ENCODE measurements at places on chromosomes 2 and 18.

DNA sequence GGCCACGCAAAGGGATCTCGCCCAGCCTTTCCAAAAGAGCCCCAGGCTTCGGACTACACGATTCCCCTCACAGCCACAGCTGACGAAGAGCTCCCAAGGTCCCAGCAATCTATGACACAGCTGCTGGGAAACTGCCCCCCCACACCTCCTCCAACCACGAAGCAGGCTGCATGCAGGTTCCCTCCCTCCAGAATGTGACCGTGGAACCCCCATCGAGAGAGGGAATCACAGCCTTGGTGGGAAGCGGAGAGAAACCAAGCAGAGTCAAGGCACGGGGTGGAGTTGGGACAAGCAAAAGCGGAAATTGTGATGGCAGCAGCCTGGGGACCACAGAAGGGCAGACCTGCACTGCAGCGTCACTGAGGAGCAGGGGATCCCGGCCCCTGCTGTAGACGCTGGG is 50.3 kb downstream of the KCNF1 start:
- no peak for DNase-seq

- no peak for DNase-seq
These were observed 73.4 kb upstream of the CHAC2 start for GRCh38 chr2:53694096-53694771.

DNA sequence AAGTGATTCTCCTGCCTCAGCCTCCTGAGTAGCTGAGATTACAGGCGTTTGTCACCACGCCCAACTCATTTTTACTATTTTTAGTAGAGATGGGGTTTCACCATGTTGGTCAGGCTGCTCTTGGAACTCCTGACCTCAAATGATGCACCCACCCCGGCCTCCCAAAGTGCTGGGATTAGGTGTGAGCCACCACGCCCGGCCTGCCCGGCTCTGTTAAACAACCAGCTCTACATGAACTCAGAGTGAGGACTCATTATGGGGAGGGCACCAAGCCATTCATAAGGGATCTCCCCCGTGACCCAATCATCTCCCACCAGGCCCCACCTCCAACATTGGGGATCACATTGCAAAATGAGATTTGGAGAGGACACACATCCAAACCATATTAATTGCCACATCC is 8.8 kb downstream of the ATIC start:
- DNase-seq = no peak

- no peak for DNase-seq
These were observed 493.7 kb upstream of the HS6ST1 start for GRCh38 chr2:128812183-128812940.

DNA sequence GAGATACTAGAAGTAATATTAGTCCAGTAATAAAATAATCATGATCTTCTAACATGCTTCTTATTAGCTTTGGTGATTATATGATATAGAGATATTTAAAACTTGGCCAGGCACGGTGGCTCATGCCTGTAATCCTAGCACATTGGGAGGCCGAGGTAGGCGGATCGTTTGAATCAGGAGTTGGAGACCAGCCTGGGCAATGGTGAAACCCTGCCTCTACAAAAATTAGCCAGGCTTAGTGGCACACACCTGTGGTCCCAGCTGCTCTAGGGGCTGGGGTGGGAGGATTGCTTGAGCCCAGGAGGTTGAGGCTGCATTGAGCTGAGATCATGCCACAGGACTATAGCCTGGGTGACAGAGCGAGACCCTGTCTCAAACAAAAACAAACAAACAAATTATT is 87.0 kb downstream of the WDR7 start:
- DNase-seq = no peak

GRCh38 chr2:1811971-1812350 is 67.6 kb upstream of the PXDN start:
- DNase-seq = no peak

DNA sequence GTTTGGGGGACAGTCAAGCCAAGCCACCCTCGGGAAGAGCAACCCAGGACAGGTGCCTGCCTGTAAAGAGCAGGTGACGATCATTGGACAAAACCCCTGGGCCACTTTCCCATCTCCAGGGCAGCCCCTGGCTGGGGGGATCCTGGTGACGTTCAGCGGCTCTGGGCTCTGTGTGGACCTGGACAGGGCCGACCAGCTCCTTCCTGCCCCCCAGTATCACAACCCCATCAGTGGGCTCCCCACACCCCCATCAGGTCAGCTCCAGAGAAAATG is 57.3 kb upstream of the ASAP2 start:
- DNase-seq = no peak

DNA sequence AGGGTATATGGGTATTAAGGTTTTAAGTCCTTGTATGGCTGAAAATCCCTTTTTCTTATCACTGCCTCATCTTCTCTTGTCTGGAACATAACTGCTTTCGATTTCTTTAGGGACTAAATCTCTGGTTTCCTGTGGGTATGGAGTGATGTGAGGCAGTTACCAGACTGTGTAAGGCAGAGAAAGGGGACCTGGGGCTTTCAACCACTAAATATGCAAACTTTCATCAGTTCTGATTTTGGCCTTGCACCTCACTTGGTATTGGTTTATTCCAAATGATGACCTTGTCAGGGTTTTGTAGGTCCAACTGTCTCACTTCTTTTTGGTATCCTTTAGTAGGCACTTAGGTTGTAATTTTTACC is 9.3 kb downstream of the MAP4K4 start:
- no peak for DNase-seq

- DNase-seq = no peak
These were observed 7.7 kb downstream of the COQ10B start for GRCh38 chr2:197461057-197461456.

DNA sequence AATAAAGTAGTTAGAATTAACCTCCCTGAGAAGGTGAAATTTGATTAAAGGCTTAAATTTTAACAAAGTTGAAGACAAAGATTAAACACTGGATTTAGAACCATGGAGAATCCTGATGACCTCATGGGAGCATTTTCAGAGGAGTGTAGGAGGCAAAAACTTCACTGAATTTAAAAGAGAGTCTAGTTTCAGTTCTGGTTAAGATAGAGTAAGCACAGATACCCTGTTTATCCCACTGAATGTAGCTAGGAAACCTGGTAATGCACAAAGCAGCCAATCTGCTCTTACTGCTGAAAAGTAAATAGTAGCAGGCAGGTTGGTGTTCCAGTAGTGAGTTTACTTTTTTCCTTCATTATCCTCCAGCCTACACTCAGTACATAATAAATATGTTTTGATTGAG is 654.9 kb upstream of the SYT4 start:
- DNase-seq = no peak

GRCh38 chr2:20676353-20677215 is 9.6 kb downstream of the GDF7 start:
- no peak for DNase-seq

DNA sequence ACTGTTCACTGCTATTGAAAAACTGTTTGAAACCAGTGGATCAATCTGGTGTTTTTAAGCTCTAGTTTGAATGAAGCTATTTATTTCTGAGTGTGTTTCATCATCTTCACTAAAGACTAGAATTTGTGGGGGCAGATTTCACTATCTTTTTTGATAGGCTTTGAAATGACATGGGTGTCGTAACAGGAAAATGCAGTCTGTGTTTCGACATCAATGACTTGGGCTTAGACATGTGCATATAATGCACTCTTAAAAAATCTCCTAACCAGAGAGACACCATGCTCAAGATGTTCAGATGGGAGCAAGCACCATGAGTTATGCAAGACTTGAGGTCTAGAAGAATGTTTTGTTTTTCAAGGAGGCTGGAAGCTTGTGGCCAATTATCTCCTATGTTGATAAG is 221.6 kb downstream of the GPD2 start:
- no peak for DNase-seq

DNA sequence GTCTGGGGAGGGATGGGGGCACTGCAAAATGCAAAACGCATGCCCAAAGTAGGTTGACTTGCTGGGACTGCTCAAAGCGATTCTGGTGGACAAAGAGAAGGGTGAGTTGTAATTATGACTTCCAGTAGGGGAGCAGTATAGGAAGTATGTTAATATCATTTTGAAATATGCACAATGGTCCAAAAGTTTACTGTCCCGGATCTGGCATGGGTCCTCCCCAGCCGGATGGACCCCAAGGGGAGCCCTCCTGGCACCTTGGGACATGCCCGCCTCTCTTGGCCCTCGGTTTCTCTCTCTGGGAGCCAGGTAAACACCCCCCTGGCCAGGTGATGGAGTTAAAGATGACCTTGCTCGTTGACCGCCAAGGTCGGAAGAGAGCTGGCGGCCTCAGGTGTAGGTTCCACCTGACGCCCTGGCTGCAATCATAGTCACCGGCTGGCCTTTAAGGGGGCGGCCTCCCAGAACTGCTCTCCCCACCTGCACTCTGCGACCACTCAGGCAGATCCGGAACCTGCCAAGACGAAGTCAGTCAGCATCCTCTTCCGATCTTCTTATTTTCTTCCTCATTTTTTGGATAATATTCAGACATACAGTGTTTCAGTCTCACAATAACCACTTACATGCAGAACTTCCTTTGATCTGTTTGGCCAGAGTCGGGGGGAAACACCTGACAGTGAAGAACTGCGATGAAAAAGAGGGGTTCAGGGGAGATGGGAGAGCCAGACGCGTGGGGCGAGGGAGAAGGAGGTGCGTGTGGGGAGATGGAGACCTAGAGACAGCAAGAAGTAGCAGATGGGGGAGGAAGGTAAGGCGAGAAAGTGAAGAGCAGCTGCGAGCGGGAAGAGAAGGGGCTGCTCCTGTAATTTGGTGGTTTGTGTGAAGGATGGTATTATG is 148.3 kb downstream of the MEIS1 start:
- DNase-seq = no peak

GRCh38 chr2:190841707-190842505 is 38.7 kb upstream of the GLS start:
- DNase-seq = no peak

- peak; percentile 40 for DNase-seq
These were observed 650 bp downstream of the CCBE1 start for GRCh38 chr18:59696311-59697235.

DNA sequence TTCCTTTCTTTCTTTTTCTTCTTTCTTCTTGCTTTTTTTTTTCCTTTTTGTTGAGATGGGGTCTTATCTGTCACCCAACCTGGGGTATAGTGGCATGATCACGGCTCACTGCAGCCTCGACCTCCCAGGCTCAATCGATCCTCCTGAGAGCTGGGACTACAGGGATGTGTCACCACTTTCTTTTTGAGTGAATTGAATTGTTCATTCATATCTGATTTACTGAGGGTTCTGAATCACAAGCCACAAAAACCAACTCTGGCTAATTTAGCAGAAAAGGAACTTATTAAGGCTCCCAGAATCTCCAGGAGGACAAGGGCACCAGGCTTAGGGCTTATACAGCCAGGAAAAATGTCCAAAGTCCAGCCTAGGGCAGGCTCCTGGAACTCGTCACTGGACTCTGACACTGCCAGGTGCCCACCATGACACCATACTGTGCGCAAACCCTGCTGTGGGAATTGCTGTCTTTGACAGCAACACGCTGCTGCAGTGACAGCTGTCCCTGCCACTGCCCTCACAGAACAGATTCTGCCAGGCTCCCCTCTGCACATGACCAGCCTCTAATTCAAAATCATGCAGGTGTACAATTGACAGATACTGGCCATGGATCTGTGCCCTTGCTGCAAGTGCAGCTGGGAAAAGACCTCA is 42.9 kb upstream of the EML6 start:
- no peak for DNase-seq

All from GM10248 (cell line).